ENCODE measurements at places on chromosomes 12 and 14. TPM values are rescaled to one million over a fixed set of nuclear protein-coding genes. Genes with fewer than 3 reads are reported as not detected.

- peak; percentile 38 for DNase-seq
These were observed 120.9 kb downstream of the TMEM132C start for GRCh38 chr12:128387811-128388422.

DNA sequence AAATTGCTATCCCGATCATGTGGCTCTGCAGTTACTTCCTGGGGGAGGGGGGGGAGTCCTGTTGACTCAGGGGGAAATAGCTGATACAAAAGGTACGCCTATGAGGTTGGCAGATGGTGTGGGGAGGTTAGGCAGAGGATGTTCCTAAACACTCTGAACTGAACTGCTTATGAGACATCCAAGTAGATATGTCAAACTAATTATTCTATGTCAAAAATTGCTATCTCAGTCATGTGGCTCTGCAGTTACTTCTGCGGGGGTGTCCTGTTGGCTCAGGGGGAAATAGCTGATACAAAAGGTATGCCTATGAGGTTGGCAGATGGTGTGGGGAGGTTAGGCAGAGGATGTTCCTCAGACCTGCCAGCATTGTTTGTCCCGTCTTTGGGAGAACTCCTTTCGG is 5.1 kb upstream of the VCPKMT start:
- DNase-seq = no peak

DNA sequence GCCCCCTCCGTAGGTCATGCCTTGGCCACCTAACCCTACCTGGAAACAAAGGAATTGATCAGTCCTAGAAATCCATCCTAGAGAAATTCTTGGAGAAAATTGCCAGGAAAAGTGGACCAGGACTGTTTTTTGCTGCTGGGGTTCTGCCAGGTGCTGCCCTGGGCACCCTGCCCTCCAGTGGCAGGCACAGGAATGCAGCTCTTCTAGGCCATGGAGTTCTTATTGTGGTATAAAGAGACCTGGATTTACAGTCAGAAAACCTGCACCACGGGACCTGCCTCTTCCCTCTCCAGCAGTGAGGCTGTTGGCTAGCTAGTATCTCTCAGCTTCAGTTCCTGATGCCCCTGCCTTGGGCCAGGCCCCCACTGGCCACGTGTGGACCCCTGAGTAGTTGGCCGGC is 59.7 kb downstream of the SLC24A4 start:
- no peak for DNase-seq

GRCh38 chr12:44816446-44817017 is 59.6 kb downstream of the NELL2 start:
- no peak for DNase-seq

DNA sequence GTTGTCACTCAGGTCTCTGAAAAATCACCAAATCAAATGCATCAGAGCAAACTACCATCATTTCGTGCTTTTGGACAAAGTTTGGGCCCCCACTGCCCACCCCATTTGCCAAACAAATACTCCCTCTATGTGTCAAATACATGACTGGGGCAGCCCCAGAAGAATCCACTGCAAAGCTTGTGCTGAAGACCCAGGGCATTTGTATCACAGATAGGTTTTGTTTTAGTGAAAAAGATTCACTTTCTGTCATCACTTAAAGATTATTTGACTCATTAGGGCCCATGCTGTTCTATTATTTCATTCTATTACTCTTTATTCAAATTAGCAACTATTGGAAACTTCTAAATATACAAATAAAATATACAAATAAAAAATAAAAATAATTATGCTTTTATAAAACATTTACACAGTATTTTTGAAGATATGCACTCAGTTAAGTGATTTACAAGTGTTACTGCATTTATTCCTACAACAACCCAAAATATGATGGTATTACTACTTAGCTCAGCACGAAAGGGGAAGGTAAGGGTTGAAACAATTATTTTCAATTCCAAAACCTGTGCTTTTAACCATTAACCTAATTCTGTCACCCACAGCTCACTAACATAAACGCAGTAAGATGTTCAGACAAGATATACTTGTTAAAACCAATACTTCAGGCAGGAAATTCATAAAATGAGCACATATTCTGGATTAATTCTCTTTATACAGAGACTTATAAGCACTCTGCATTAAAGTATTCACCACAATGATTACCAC is 36.5 kb downstream of the LRIG3 start:
- no peak for DNase-seq

GRCh38 chr12:31967539-31967938 is 8.3 kb downstream of the RESF1 start:
- DNase-seq = no peak

DNA sequence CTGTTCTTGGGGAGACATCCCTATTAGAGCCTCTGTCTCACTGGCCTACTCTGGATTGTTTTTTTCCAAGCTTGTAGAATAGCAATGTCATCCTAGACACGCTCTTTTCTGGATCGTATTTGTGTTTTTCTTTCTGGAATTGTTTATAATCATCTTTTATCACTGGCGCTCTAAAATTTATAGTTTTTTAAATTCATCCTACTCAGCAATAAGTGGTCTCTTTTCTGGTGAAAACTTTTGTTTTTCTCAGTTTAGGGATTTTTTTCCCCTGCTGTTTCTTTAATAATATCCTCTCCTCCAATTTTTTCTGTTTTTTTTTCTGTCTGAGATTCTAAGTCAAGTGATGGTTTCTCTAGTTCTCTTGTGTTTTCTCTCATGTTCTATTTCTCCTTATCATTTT is 25.2 kb downstream of the PDE6H start:
- DNase-seq = no peak

Gene NACA
- 311 TPM for total RNA-seq

Gene RERG
- total RNA-seq = 17.4 TPM

Gene SERPINA9
- total RNA-seq = not detected

Gene DNAJC22
- 4.2 TPM for total RNA-seq

Gene RCOR1
- total RNA-seq = 13.5 TPM

Gene RDH12
- total RNA-seq = 2.4 TPM

Gene VRTN
- not detected for total RNA-seq
